ENCODE measurements at places on chromosomes 12 and 14.

DNA sequence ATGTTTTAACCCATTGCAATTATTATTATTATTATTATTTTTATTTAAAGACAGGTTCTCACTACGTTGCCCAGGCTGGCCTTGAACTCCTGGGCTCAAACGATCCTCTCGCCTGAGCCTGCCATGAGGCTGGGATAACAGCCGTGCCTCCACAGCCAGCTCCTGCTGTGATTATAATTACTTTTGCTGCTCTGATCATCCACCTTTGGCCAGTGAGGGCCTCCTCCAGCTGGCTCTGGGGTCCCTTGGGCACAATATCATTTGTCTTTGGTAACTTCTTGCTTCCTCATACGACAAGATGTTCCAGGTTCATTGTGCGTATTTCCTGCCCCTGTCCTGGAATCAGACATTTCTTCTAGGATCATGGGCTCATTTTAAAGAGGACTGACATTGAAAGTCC lies 28.4 kb downstream of the LRTM2 start:
- no peak for DNase-seq

DNA sequence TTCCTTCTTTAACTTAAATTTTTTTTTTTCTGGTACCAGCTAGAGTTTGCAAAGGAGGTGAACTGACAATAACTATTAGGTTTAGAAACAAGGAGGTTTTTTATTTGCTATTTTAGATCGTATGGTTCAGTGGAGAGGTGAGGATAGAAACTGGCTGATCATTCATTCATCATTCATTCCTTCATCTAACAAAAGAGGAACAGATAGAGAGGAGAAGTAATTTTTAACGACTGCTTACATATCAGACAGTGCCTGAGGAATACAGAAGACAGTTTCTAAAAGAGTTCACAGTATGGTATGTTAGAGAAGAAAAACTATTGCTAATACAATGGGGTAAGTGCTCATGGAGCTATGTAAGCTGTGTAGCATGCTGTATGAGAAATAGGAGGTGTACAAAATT lies 111.1 kb downstream of the ERC1 start:
- DNase-seq: no peak

GRCh38 chr14:88346048-88346639 lies 23.1 kb upstream of the KCNK10 start:
- DNase-seq: no peak

DNA sequence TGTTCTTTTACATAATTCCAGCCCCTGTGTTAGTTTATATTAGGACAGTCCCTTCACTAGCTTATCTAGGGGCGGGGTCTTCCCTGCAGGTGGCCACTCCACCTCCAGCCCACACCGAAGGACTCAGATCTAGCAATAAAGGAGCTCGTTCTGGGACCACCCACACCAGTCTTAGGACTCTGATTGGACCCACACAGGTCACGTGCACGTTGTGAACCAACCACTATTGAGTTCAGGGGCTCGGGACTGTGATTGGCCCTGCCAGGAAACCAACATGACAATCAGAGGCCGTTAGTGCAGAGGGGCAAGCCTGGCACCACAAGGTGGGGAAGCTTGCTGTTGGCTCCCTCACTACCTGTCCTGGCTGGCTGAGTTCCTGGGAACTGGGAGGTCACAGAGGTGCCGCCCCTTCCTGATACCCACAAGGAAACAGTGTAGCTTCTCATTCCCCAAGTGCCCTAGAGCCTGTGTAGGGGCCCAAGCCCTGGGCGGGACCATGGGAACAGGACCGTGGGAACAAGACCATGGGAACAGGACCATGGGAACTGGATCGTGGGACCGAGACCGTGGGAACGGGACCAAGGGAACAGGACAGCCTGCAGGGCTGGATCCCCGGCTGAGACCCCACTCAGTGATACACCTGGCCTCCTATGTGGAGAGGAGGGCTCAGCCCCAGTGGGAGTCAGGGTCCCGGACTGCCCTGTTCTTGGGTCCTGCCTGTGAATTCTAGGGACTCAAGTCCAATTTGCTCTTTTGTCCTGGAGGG lies 297.8 kb downstream of the ADGRD1 start:
- no peak for DNase-seq

DNA sequence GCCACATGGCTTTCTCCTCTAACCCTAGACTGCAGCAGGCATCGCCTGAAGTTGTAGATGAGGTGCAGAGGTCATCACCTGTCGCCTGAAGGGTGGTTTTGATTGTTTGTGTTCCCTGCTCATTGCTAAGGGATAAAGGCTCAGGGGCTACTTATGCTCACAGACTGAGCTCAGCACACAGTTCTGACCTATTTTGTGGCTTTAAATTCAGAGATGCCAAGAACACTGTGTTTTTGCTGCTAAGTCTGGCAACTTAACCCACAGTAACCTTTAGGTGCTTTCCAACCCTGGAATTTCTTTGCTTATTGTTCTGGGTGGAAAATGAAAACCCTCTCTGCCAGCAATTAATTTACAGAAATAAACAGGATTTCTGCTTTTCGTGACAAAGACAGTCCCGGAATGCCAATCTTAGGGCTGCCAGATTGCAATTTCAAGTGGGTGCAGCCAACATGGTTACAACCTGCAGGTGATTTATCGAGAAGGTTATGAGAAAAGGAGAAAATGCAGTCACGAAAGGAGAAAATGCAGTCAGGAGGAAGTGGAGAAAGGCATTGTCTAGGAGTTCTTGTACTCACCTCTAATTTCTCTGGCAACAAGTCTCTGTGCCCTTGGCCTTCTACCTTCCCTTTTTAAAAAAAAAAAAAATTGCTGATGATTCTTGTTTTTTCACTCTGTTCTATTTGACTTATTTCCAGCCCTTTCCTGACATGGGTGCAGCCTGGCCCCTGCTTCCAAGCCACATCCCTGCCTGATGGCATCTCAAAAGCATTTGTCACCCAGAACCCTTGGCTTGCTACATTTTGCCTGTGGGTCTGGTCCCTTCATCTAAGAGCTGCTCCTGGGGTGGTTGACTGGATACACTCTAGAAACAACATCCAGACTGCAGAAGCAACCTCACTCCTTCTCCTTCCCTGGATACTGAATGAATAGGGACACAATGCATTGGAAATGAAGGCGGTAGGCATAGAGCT lies 23.3 kb downstream of the NPC2 start:
- no peak for DNase-seq

All from kidney epithelial cell (primary cell).